Renal cortex interstitium (tissue), 15 donors: ENCODE measurements at places on chromosomes 13 and 19.
A peak's percentile ranks its signal among the peaks of the same experiment; 100 is the strongest.

GRCh38 chr19:55113570-55114039 is 3.8 kb downstream of the PPP1R12C start:
- DNase-seq = peak; percentile 89

DNA sequence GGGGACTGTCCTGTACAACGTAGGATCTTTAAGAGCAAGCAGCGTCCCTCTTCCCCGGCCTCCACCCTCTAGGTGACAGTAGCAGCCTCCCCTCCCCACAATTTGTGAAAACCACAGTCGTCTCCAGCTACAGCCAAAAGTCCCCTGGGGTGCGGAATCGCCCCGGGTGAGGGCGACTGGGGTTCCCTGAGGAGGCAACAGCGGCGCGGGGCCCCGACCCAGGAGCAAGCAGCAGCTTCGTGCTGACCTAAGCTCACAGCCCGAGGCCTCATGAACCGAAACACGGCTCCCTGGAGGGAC is 322 bp downstream of the ZNF558 start:
- DNase-seq = no peak

GRCh38 chr19:45824041-45824471 is 8.9 kb upstream of the RSPH6A start:
- no peak for DNase-seq

DNA sequence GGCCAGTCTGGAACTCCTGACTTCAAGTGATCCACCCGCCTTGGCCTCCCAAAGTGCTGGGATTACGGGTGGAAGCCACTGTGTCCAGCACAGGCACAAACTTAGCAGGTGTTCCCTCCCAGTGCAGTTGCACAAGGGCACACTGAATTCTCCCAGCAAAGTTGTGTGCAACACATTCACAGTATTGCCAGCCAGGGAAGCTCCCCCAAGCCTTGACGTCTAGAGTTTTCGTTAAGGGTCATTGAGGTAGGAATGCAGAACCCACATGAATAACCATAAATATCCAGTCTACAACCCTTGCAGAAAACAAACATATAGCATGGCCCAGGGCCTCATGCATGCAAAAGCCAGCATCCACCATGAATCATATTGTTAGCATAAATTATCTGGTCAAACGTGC is 3.3 kb upstream of the AURKC start:
- peak; percentile 27 for DNase-seq

GRCh38 chr13:102097708-102098107 is 304.1 kb downstream of the FGF14 start:
- DNase-seq = no peak

DNA sequence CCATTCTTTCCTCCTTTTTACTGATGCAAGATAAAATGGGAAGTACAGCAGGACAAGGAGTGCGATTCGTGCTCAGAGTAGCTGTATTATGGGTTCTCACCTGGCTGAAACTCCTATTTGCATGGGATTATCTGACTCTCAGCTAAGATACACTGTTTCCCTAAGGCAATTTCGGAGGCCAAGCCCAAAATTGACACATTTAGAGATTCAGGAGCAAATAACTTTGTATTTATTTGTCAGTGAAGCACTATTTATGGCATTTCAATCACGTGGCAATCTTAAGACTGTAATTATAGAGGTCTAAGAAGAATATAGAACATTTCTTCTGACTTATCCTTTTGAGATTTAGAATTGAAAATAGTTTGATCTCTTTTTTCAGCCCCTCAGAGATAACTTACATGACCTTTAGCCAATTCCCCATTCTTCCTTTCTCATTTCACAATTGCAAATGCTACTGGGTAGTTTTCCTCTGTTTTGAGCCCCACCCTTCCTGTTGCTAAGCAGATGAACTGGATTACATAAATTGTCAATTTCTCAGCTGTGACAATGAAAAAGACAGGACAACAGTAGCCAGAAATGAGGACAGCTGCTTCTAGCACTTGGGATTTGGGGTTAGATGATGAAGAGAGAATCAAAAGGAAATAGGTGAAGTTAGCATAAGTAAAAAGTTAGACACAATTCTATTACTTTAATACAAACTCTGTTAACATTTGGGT is 122.7 kb upstream of the FRY start:
- no peak for DNase-seq

DNA sequence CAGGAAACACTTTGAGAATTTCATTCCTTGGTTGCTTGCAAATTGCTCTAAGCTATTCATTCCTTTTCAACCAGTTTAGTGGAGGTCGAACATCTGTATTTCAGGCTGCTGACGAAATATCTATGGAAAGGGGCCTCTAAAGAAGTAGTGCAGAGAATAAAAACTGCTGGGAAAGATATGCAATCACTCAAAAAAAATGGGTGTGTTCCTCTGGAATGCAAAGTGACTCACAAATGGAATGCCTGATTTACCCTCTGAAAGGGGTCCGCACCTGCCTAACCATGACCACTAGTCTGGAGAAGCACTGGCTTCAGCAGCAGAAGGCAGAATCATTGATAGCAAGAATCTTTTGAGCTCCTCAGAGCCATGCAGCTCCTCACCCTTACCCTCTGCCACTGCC is 129.4 kb downstream of the PCDH9 start:
- no peak for DNase-seq

DNA sequence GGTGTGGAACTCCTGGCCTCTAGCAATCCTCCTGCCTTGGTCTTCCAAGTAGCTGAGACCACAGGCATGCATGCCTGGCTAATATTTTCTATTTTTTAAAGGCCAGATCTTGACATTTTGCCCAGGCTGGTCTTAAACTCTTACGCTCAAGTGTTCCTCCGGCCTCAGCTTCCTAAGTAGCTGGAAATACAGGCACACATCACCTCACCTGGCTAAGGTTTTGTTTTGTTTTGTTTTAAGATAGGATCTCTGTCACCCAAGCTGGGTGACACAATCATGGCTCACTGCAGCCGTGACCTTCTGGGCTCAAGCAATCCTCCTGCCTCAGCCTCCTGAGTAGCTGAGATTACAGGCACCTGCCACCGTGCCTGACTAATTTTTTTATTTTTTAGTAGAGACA is 5.5 kb upstream of the RLN3 start:
- DNase-seq = no peak

DNA sequence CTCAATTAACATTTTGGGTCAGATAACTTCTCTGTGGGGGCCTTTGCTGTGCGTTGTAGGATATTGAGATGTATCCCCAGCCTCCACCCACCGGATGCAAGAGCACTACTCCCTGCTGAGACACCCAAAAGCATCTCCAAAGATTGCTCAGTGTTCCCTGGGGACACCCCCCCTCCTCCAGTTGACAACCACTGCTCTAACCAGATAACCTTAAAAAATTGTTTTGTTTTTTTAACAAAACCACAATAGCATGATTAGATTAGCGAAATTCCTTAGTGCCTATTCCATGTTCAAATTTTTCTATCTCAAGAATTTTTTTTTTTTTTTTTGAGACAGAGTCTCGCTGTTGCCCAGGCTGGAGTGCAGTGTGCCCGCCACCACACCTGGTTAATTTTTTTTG is 2.6 kb upstream of the EPN1 start:
- no peak for DNase-seq
